Activated CD8-positive, alpha-beta T cell treated with anti-CD3 and anti-CD28 coated beads, Interleukin-2, amount 10 ng/mL, durations not matched to agents 7 days and 5 days (primary cell): ENCODE measurements at places on chromosomes 4 and X.

DNA sequence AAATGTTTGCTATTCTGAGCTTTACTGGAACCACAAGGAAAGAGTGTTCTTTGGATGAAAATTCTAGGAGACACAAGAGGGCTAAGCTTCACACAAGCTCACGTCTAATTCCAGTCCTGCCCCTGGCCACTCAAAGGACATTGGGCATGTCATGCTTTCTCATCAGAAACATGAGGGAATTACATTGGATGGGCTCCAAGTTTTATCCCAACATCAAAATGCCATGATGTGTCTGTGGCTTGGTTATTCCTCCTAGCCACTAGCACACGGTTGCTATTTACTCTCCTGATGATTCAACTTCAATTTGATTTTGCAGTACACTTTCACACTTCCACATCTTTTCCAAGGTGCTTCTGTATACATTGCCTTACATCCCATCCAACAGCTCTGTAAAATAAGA lies 149.6 kb upstream of the FAM9B start:
- no peaks in the 10 kb centered on the region for H3K27me3 ChIP-seq
- H3K27ac ChIP-seq = no peak overlapping the region
- no peak for DNase-seq
- H3K4me3 ChIP-seq = no peak overlapping the region

GRCh38 chrX:46279925-46280313 lies 265.3 kb downstream of the ZNF674 start:
- no peaks in the 10 kb centered on the region for H3K27me3 ChIP-seq
- H3K4me1 ChIP-seq = peaks cover 24% of the 10 kb centered on the region
- no peaks in the 10 kb centered on the region for H3K36me3 ChIP-seq
- DNase-seq = no peak
- no peak overlapping the region for H3K4me3 ChIP-seq

DNA sequence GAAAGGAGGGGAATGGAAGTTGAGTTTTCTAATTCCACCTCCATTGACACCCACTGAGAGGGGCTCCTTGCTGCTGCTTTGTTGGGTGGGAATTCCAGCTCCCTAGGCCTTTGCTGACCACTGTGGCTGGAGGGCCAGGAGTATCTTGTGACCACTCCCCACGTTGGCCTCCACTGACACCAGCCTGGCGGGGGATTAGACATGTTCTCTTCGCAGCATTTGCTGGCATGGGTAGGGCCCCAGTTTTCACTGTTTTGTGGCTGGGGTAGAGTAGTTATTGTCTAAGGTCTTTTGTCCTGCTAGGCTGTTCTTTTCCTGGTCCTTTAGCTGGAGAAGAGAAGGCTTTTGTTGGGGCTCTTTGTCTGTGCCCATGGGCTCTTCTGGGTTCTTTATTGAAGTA lies 116.7 kb downstream of the CDKL5 start:
- DNase-seq = no peak
- H3K4me3 ChIP-seq = no peak overlapping the region
- H3K27me3 ChIP-seq = no peaks in the 10 kb centered on the region
- peaks cover 5% of the 10 kb centered on the region for H3K4me1 ChIP-seq
- H3K27ac ChIP-seq = no peak overlapping the region

DNA sequence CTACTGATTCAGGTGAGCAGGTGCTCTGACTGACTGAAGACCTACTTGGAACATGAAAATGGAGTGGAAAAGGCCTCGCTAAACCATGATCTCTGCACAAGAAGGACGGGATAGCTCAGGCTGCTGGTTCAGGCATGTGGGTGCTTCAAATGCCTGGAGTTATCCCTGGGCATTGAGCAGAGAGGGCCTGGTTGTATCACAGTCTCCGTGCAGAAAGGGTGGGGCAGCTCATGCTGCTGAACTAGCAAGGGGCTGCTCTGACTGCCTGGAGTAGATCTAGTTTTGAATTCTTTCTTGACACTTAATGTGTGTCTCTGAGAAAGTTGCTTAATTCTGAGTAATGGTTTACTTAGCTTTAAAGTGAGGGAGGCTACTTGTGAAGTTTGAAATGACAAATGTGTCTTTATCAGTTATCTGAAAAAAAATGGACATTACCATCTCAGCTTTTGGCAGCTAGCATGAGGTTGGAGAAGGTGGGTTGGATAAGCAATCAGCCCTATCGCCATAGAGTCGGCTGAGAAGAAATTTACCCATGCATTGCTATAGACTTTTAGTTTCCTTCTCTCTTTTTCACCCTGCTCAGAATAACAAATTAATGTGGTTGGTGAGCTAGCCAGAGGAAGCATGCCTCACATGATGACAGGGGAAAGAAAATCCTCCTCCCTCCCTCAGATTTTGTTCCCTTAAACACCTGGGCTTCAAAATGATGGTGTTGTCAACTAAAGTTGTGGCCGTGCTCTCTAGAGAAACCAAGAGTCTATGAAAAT lies 832.4 kb downstream of the STIM2 start:
- H3K27me3 ChIP-seq = no peaks in the 10 kb centered on the region
- H3K4me1 ChIP-seq = no peaks in the 10 kb centered on the region
- no peak for DNase-seq
- no peaks in the 10 kb centered on the region for H3K36me3 ChIP-seq
- no peak overlapping the region for H3K4me3 ChIP-seq

DNA sequence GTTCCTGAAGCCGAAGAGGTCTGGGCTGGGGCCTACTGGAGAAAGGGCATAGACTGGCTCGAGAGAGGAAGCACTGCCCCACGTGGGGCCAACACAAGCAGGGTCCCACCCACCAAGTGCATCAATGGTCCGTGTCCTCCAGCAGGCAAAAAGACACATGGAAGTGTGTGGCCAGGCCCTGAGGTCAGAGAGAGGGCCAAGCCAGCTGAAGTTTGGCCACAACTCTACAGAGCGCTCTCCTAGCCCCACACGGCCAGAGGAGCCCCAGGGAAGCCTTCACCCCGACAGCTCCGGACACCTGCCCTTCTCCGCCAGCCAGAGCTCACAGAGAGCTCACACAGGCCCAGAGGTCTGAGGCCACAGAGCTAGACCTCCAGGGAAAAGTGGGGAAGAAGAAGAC lies 8.5 kb upstream of the KDM5C start:
- no peak overlapping the region for H3K4me3 ChIP-seq
- no peak overlapping the region for H3K27ac ChIP-seq
- H3K27me3 ChIP-seq = peaks cover 4% of the 10 kb centered on the region
- no peak for DNase-seq
- H3K36me3 ChIP-seq = no peaks in the 10 kb centered on the region

GRCh38 chr4:117467404-117467803 lies 382.0 kb upstream of the TRAM1L1 start:
- H3K4me1 ChIP-seq = peaks cover 2% of the 10 kb centered on the region
- no peak overlapping the region for H3K4me3 ChIP-seq
- H3K27me3 ChIP-seq = no peaks in the 10 kb centered on the region
